ENCODE measurements at places on chromosomes 6 and 20. TPM values are rescaled to one million over a fixed set of nuclear protein-coding genes. Genes with fewer than 3 reads are reported as not detected.

GRCh38 chr6:18339599-18339998, 47.6 kb upstream of the RNF144B start:
- no peak overlapping the region for H3K4me3 ChIP-seq
- no peaks in the 10 kb centered on the region for H3K36me3 ChIP-seq
- no peaks in the 10 kb centered on the region for H3K4me1 ChIP-seq
- no peaks in the 10 kb centered on the region for H3K27me3 ChIP-seq
- DNase-seq = no peak

FKBP5 gene
- total RNA-seq = 387 TPM

FNDC1 gene
- total RNA-seq = 1.6 TPM

TMEM200A gene
- total RNA-seq = not detected

DNA sequence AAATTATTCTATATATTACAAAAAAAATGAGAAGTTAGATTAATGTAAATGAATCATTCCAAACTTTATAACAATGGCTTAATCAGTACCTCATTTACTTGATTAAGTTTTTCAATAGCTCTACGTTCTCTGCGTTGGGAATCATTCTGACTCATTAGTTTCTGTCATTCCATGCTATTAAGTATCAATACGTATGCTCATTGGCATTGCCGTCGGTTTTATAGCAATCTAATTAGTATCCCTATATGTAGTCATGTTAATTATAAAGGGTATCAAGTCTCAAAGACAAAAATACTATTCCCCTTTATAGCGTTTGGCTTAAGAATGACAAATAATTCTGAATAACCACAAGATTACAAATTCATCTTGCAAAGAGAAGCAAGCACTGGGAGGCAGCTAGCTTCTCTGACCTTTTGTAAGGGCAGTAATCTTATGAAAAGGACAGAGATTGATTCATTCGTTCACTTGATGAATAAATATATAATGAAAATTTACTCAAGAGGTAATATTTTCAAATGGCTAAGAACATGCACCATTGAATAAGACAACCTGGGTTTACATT, 41.8 kb downstream of the OLIG3 start:
- no peaks in the 10 kb centered on the region for H3K27me3 ChIP-seq
- DNase-seq = no peak
- no peaks in the 10 kb centered on the region for H3K36me3 ChIP-seq

DNA sequence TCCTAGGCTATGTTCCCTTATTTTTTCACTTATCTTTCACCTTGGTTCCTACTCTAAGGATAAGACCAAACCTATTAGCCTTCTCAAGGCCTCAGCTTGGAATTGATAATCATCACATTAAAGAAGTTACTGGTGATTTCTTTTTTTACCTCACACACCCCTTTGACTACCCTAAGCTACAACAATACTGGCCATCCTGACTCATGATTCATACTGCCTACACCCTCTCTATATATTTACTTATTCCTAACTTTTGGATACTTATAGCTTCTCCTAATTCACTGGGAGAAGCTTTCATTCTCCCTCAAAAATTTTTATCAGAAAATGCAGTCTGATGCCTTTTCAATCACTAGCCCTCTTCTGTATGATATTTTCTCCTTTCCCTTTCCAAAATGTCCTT, 256.1 kb downstream of the TBX18 start:
- no peaks in the 10 kb centered on the region for H3K36me3 ChIP-seq
- no peak overlapping the region for H3K27ac ChIP-seq

GRCh38 chr6:10315658-10316372, 99.1 kb downstream of the TFAP2A start:
- no peaks in the 10 kb centered on the region for H3K36me3 ChIP-seq
- DNase-seq = no peak
- H3K4me1 ChIP-seq = no peaks in the 10 kb centered on the region
- no peaks in the 10 kb centered on the region for H3K27me3 ChIP-seq
- H3K27ac ChIP-seq = no peak overlapping the region

COL21A1 gene
- total RNA-seq = 0.71 TPM

DNA sequence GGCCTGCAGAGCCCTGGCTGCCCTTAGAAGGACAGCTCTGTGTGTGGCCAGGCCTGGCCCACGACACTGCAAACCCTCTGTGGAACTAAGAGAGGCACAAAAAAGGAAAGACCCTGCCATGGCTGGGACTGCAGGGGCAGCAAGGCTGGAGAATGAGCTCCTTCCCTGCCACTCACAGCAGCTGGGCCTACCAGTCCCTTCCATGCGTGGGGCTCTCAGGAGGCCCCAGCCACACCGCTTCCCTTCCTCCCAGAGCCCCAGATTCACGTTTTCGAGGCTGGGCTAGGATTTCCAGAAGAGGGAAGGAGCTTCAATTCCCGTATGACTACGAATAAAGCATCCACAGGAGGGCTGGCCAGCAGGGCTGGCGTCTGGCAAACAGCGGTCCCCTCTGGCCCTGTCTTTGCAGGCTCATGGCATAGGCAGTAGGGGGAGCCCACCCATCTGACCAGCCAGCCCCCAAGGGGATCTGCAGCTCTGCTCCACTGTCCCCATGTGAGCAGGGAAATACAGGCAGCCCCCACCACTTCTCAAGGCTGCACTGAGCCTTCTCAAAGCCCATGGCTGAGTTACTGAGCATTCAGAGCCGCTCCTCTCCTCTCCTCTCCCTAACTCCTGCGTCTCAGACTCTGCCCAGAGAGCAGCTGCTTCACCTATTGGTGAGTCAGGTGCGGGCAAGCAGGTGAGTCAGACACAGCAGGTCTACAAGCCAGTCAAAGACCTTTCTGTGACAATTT, 53.1 kb downstream of the NINL start:
- peaks cover 15% of the 10 kb centered on the region for H3K4me1 ChIP-seq
- no peak overlapping the region for H3K4me3 ChIP-seq
- H3K27ac ChIP-seq = no peak overlapping the region
- no peak for DNase-seq
- H3K36me3 ChIP-seq = no peaks in the 10 kb centered on the region
- no peaks in the 10 kb centered on the region for H3K27me3 ChIP-seq

DNA sequence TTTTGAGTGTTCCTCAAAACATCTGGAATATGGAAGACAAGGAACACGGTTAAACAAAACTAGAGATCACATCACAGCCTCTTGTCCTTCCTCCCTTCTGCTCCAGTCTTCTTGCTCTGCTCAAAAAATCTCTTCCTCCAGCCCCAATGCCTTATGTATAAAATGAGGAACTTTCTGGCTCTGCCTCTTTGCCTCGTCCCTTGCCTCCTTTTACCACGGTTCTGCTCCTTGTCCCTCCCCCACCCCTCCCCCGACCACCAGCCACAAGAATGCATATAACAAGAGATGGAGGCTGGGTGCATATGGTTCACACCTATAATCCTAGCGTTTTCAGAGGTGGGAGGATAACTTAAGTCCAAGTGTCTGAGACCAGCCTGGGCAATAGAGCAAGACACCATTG, 43.6 kb downstream of the PLAGL2 start:
- no peak overlapping the region for H3K27ac ChIP-seq
- no peaks in the 10 kb centered on the region for H3K27me3 ChIP-seq
- no peak for DNase-seq
- H3K4me1 ChIP-seq = no peaks in the 10 kb centered on the region
- H3K36me3 ChIP-seq = no peaks in the 10 kb centered on the region
- H3K4me3 ChIP-seq = no peak overlapping the region

FILIP1 gene
- total RNA-seq = 0.95 TPM

RBBP8NL gene
- not detected for total RNA-seq

RNF182 gene
- total RNA-seq = not detected

GRCh38 chr20:63330940-63331339, 30.2 kb downstream of the CHRNA4 start:
- H3K4me1 ChIP-seq = no peaks in the 10 kb centered on the region
- H3K36me3 ChIP-seq = no peaks in the 10 kb centered on the region
- H3K4me3 ChIP-seq = no peak overlapping the region
- no peaks in the 10 kb centered on the region for H3K27me3 ChIP-seq

GRCh38 chr20:61599541-61599992, 347.5 kb downstream of the CDH4 start:
- H3K36me3 ChIP-seq = no peaks in the 10 kb centered on the region
- no peak overlapping the region for H3K27ac ChIP-seq
- H3K4me3 ChIP-seq = no peak overlapping the region
- no peaks in the 10 kb centered on the region for H3K27me3 ChIP-seq
- H3K4me1 ChIP-seq = no peaks in the 10 kb centered on the region

ZBP1 gene
- total RNA-seq = 0.42 TPM

DNA sequence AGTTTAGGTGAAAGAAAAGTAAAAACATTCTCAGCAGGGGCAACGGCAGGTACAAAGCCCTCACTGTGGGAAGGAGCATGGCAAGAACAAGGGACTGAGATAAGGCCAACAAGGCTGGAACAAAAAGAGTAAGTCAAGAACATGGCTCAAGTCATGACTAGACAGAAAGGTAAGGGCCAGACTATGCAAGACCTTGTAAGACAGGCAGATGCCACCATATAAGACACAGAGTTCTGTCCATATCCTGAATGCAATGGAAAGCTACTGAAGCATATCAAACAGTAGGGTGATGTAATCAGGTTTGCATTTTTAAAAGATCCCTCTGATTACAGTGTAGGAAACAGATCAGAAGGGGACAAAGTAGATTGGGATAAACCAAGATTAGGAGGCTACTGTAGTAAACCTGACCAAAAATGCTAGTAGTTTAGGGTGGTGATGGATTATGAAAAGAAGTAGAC, 5.5 kb downstream of the REV3L start:
- H3K27me3 ChIP-seq = no peaks in the 10 kb centered on the region
- no peak for DNase-seq
- H3K4me1 ChIP-seq = no peaks in the 10 kb centered on the region
- H3K27ac ChIP-seq = no peak overlapping the region
- H3K36me3 ChIP-seq = no peaks in the 10 kb centered on the region

- no peaks in the 10 kb centered on the region for H3K4me1 ChIP-seq
- DNase-seq = no peak
- no peak overlapping the region for H3K27ac ChIP-seq
- no peaks in the 10 kb centered on the region for H3K36me3 ChIP-seq
Measured at GRCh38 chr6:1618311-1619097, 8.8 kb downstream of the FOXC1 start.

GRCh38 chr6:145904868-145905267, 59.3 kb downstream of the SHPRH start:
- H3K4me3 ChIP-seq = no peak overlapping the region
- no peaks in the 10 kb centered on the region for H3K4me1 ChIP-seq
- no peak overlapping the region for H3K27ac ChIP-seq
- no peaks in the 10 kb centered on the region for H3K27me3 ChIP-seq
- peaks cover 25% of the 10 kb centered on the region for H3K36me3 ChIP-seq
- no peak for DNase-seq

DNA sequence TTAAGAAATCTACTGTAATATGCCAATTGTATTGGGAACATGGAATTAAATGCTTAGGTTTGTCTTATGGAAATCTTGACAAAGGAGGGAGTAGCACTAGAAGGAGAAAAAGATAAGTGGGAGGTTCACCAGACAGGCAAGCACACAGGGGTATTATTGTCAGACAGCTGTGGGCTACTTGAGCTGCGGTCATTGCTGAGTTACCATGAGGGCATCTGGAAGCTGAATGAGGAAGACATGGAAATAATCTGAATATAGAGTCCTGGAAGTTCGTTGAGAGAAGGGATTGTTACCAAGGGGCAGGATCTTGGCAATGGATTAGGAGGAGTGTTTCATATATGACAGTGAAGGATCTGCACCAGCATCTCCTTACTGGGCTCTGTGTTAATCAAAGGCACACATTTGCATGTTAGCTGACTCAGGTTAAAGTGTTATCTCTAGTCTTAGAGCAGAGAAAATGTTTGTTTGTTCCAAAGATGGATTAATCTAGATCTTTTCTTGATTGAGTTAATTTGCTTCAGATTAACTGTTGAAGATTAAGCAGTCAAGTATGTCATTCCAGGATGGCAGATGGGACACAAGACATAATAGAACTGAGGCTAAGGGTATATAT, 53.0 kb upstream of the SUPT3H start:
- H3K4me1 ChIP-seq = no peaks in the 10 kb centered on the region
- no peak overlapping the region for H3K27ac ChIP-seq
- no peak for DNase-seq
- no peak overlapping the region for H3K4me3 ChIP-seq

Measured in right lobe of liver (tissue), 6 donors.